Stimulated activated CD8-positive, alpha-beta memory T cell treated with anti-CD3 and anti-CD28 coated beads, Interleukin-7, amount 100 ng/mL, for 4 hours (primary cell): ENCODE measurements at places on chromosomes 1 and 21.
A peak's percentile ranks its signal among the peaks of the same experiment; 100 is the strongest.

- DNase-seq: no peak
Measured at GRCh38 chr1:202954057-202954745, 3.9 kb downstream of the ADIPOR1 start.

- no peak for DNase-seq
Measured at GRCh38 chr1:14817223-14818170, 219.0 kb downstream of the KAZN start.

DNA sequence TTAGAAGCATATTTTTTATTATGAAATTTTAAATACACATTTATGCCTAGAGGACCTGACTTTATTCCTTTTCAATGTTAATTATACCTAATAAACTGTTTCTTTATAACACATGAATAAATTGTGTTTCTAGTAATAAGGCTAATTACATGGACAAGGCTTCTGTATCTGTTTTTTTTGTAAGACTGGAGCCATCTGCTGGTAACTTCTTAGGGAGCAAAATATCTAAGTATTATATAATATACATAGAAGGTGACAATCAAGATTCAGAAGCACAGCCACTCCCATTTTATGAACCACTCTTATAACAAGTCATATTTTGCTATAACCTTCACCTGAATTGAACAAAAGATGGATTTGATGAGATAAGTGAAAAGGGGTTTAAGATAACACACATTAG lies 84.2 kb downstream of the LBR start:
- DNase-seq: no peak

DNA sequence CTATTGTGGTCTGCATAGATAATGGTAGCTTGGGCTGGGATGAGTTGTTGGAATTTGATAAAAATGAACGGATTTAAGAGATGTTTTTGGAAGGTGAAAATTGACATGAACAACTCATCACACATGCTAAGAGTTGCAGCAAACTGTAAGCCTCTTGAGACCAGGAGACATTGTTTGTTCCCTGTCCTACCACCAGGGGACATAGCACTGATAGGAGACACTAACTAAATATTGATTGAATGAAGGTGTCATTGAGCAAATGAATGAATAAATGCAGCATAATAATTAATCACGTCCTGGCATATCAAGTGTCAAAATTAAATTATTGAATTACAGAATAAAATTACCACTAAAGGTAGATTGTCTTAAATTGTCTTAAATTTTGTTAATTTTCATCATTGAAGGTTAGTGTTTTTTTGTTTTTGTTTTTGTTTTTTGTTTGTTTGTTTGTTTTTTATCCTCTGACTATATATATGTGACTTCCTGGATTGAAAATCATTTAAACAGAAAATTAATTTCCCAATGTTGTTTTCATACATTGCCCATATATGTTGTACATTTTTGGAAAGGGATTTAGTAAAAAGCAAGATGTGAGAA lies 285.3 kb upstream of the C1orf105 start:
- no peak for DNase-seq

DNA sequence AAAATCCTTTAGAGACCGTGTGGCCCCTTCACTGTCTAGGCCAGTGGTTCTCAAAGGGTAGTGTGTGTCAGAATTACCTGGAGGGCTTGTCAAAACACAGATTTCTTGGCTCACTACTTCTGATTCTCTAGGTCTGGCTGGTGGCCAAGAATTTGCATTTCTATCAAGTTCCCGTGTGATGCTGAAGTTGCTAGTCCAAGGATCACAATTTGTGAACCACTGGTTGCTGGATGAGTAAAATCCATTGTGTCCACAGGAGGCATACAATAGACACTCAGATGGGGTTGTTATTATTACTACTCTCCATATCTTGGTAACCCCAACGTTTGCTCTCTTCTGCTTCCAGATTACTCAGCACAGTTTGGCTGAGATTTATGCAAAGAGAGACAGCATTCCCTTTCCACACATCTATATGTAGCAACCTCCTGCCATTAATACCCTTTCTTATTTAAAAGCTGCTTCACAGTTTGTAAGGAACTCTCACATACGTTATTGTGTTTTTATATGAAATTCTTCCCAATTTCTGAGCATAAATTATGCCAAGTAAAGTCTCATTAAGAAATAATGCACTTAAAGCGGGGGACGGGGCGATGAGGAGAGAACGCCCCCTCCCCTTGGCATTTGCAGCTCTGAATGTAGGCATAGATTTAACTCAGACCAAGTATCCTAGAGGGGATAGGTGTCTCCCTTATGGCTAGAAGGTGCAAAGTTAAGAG lies 720 bp upstream of the TMCC2 start:
- no peak for DNase-seq

GRCh38 chr1:59976194-59977074 lies 49.9 kb upstream of the CYP2J2 start:
- DNase-seq: peak; percentile 5

- DNase-seq: no peak
Measured at GRCh38 chr1:31567956-31568570, 8.3 kb upstream of the TINAGL1 start.
